ENCODE measurements at places on chromosomes 6 and 20.

- DNase-seq, result no peak
These were observed 213.0 kb upstream of the CITED2 start for GRCh38 chr6:139587469-139587868.

- no peak for DNase-seq
These were observed 368.7 kb downstream of the HAO1 start for GRCh38 chr20:7571521-7572055.

DNA sequence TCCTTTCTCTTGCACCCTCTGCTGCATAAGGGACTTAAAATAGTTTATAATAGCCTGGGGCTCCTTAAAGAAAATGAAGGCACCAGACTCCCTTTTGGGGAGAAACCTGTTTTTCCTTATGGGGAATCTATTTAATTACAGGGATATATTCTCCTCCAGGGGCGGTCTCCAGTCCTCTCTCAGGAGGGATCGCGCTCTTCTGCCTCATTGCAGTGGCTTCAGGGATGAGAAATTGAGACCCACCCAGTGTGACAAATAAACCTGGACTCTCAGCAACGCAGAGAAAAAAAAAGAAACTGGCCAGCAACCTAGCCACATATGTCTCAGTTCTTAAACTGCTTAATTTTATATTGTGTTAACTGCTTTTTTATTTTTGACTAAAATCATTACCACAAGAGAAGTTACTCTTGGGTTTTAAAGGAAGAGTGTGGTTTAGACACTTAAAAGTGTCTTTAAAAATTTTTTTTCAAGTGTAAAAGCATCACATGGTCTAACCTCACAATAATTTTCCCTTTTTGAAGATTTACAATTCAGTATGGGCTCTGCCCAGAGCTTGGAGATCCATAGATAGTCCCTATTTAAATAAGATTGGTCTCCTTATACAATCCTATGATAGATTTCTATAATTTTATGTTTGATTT, 11.7 kb upstream of the GOPC start:
- DNase-seq, result no peak

GRCh38 chr20:41510224-41510623, 108.0 kb downstream of the CHD6 start:
- no peak for DNase-seq

DNA sequence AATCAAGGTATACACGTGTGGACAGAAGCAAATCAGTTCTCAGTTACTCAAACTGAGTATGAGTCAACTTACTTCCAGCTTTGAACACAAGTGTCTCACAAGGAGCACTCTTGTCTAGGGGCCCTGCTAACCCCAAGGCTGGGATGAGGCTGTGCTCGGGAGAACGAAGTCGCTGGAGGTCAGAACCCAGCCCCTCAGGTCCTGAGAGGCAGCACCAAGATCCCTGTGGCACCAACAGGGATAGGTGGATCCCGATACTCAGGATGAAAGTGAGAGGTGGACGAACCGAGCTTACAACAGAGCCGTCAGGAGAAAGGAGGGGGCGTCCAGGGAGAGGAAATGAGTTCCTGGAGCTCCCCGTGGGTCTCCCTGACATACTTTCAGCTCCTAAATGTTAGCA, 85.7 kb downstream of the GINS1 start:
- no peak for DNase-seq

GRCh38 chr20:63128956-63129355, 87.0 kb downstream of the YTHDF1 start:
- no peak for DNase-seq

DNA sequence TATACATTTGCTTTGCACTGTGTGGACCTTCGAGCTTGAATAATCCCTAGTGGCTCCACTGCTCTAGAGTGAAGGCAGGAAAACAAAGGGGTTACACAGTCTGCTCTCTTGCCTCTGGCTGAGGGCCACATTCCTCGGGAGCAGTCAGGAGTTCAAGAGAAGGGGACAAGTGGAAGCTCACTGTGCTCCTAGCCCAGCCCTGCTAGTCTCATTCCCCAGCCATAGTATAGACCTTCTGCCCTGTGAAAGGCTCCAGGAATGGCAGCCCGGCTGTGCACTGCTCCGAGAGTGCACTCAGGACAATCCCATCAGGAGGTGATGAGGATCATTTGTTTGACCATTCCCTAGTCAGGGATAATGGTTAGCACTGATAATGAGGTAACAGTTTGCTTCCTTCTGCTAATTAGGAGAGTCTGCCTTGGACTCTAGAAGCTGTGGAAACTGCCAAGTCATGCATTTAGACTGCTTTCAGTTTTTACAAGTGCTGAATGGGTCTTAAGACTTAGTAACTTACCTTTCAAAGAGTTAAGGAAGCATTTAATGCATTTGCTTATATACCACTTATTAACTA, 8.5 kb downstream of the IYD start:
- DNase-seq, result no peak

DNA sequence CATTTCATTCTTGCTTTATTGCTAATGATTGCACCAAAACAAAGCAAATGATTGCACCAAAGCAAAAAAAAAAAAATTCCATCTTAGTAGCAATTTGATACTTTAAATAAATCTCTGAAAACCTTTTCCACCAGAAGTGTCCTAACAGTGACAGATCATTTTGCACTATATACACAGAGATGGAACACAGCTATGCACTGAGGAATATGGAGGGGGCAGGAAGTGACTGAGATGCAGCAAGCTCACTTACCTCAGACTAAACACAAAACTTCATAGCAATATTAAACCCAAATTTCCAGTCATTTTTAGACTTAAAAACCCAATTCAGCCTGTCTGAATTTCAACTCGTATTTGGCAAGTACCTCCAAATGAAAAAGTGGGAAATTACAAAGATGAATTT, 41.2 kb downstream of the HIVEP2 start:
- DNase-seq, result no peak

- no peak for DNase-seq
These were observed 23.4 kb downstream of the DYNLT1 start for GRCh38 chr6:158620963-158621693.

DNA sequence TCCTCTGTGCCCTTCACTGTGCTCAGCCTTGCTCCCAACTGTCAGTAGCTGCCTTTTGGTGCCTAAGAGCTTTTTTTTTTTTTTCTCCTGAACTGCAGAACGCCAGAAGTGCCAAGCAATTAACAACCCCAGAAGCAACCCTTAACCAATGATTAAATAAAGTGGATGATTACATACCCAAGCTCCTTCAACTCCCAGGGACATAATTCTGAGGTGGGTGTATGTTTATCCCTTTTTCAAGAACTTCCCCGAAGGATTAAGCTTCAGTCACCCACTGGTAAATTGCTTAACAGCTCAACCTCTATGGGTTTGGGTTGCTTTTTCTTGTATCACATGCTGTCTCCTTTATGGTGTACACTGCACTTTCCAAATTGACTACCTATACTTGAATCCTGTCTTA, 41.1 kb downstream of the KLHL31 start:
- no peak for DNase-seq

DNA sequence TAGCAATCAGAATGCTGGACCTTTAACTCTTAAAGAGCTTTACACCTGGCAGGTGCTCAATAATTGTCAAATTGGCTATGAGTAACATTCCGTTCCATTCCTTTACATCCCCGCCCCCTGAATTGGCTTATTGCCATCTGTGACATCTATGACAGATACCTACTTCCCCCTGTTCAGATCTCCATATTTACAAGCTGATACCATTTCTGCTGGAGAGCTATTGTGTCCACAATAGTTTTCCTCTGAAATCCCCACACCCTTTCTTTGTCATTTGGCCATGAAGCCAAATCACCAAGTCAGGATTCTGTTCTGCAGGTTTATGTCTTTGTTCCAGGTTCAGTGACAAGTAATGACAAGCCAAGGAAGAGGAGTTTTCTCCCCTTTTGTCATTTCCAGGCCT, 3.2 kb downstream of the CDH26 start:
- DNase-seq, result no peak

DNA sequence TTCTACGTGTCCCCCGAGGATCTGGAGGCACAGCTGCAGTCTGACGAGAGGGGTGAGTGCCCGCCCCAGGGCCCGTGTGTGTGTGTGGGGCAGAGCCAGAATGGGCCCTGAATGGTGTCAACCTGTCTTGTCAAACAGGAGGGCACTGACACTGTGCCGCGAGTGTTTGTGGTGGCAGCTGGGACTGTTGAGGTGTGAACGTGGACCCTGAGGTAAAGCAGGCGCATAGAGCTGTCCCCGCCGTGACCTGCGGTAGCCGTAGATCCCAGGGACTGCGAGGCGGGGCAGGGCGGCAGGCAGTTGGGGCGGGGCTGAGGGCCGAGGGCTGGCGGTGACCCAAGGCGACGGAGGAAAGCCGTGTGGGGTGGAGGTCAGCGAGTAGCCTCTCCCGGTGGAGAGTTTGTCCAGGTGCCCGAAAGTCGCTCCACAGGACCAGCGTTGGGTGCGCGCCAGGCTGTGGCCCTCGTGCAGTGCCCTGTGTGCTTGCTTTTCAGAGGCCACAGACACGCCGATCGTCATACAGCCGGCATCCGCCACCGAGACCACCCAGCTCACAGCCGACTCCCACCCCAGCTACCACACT, 25.2 kb downstream of the UCKL1 start:
- DNase-seq, result no peak

GRCh38 chr6:96066376-96066775, 50.6 kb downstream of the FUT9 start:
- no peak for DNase-seq

GRCh38 chr6:113401231-113401630, 455.9 kb upstream of the MARCKS start:
- no peak for DNase-seq

DNA sequence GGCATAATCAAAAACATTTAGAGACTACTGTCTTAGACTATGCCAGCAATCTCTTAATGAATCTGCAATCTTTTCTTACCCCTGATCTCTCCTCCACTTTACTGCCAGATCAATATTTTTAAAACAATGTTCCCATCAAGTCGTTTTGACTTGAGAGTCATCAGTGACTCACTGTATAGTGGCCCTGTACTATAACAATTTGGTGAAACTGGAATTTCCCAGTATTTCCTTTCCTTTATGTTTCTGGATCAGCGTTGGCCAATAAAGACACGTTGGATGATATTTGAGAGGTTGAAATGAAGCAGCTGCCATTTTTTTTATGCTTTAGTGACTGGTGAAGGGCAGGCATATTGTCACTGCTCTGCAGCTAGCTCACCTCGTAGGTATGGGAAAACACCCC, 10.1 kb upstream of the SMIM13 start:
- DNase-seq, result no peak

DNA sequence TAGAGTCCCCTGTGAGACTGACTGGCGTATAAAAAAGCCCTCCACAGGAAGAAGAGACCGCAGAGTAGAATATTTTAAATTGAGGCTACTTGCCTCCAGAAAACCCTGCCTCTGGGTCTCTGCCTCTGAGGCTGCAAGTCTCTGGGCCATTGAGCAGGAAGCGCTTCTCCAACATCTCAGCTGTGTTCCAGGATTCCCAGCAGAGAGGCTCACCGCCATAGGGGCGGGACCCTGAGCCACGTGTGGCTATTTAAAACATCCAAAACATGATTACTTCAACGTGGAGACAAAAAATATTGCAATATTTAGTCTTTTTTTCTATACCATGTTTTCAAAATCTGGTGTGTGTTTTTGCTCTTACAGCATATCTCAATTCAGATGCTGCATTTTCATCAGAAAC, 59.4 kb downstream of the GNAS-AS1 start:
- DNase-seq, result no peak

GRCh38 chr6:62980724-62981123, 230.5 kb upstream of the FKBP1C start:
- no peak for DNase-seq

DNA sequence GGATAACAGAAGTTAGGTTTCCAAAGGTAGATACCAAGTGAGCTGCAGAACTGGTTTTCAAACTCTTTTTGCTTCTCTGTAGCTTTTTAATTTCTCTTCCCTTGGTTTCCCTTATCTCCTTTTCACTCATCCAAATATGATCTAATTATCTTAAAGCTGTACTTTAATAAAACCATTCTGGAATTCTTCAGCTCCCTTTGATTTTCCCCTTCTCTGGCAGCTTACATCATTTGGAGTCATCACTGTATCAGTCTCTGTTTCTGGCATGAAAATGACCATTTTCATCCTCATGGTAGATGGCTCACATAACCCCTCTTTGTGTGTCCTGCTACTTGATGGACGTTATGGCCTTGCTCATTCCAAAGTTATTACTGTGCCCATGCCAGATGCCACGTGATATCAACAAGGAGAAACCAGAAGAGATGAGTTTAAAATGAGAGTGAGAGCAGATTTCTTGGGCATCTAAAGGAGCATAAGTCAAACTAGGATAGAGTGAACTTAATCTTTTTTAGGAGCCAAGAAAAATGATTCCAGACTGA, 620.2 kb downstream of the QKI start:
- DNase-seq, result no peak

- DNase-seq, result no peak
These were observed 43.6 kb downstream of the ADGRF1 start for GRCh38 chr6:46998436-46999017.

DNA sequence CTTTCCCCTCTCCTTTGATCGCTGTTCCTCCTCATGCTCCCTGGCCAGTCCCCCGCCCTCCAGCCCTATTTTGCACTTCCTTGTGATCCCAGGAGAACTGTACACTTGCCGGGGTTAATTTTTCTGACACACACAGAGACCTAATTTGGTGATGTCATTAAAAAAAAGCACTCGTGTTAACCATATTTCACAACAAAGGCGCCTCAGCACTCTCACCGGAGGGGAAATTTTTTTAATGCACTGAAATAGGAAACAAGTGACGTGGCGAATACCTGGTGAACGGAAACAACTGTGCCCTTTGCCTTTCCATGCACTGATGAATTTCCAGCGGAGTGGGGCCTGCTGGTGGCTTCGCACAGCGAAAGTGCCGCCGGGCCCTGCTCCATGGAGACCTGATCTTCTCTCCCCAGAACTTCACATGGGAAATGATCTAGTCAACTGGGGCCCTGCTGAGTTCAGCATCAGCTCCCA, 53.9 kb upstream of the TAGAP start:
- no peak for DNase-seq

DNA sequence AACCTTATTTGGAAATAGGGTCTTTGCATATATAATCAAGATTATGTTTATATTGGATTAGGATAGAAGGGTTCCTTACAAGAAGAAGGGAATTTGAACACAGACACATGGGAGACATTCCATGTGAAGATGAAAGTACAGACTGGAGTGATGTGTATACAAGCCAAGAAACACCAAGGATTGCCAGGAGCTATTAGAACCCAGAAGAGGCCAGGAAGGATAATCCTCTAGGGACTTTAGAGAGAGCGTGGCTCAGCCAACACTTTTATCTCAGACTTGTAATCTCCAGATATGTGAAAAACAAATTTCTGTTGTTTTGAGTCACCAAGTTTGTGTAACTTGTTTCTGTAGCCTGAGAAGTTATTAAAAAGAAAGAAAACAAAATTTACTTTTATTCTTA, 1173.9 kb upstream of the CITED2 start:
- no peak for DNase-seq
